Gastroesophageal sphincter (tissue), 4 donors: ENCODE measurements at places on chromosomes 2 and 18.

DNA sequence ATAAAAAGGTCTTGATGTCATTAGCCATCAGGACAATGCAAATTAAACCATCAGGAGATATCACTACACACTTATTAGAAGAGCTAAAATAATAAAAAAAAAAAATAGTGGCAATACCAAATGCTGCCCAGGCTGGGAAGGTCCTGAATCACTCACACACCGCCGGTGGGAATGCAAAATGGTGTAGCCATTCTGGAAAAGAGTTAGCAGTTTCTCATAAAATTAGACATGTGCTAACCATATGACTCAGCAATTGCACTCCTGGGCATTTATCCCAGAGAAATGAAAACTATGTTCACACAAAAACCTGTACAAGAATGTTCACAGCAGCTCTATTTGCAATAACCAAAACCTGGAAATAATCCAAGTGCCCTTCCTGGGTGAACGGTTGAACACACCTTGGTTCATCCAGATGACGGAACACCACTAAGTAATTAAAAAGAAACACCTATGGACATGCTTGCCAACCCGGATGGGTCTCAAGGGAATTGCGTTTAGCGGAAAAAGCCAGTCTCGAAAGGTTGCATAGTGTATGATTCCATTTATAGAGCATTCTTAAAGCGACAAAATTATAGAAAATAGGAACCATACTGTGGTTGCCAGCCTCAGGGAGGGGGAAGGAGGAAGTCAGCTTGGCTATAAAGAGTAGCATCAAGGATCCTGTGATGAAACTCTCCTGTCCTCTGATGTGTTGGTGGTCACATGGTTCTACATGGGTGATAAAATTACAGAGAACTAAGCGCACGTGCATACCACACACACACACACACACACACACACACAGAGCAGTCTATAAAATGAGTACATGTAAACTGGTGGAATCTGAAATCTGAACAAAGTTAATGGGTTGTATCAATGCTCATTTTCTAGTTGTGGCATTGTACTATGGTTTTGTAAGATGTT, 4.6 kb downstream of the MBP start:
- ATAC-seq = peak; percentile 59
- H3K4me1 ChIP-seq = no peaks in the 10 kb centered on the region
- peak overlapping the region; percentile 60 for H3K27ac ChIP-seq
- no peak overlapping the region for H3K4me3 ChIP-seq
- H3K27me3 ChIP-seq = peaks cover 22% of the 10 kb centered on the region

GRCh38 chr18:3255611-3256165, 6.2 kb upstream of the MYL12B start:
- H3K4me1 ChIP-seq = peaks cover 79% of the 10 kb centered on the region
- H3K36me3 ChIP-seq = peaks cover 60% of the 10 kb centered on the region
- H3K27me3 ChIP-seq = no peaks in the 10 kb centered on the region
- ATAC-seq = no peak

DNA sequence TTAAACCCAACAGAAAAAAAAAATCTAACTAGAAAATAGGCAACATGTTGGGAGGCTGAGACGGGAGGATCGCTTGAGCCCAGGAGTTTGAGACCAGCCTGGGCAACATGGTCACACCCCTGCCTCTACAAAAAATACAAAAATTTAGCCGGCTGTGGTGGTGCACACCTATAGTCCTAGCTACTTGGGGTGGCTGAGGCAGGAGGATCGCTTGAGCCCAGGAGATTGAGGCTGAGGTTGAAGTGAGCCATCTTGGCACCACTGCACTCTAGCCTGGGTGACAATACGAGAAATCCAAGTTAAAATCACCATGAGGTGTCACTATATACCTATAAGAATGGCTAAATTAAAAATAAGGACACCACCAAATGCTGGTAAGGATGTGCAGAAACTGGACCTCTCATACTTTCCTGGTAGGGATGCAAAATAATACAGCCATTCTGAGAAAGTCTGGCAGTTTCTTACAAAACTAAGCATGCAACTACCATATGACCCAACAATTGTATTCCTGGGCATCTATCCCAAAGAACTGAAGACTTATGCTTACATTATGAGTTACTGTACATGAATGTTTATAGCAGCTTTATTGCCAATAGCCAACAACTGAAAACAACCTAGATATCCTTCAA, 2.2 kb downstream of the SEPTIN10 start:
- peaks cover 18% of the 10 kb centered on the region for H3K4me1 ChIP-seq
- H3K4me3 ChIP-seq = no peak overlapping the region
- ATAC-seq = no peak
- no peaks in the 10 kb centered on the region for H3K27me3 ChIP-seq

- H3K27me3 ChIP-seq = peaks cover 51% of the 10 kb centered on the region
- ATAC-seq = no peak
- H3K36me3 ChIP-seq = no peaks in the 10 kb centered on the region
Measured at GRCh38 chr18:57210716-57211411, 64.0 kb downstream of the BOD1L2 start.

DNA sequence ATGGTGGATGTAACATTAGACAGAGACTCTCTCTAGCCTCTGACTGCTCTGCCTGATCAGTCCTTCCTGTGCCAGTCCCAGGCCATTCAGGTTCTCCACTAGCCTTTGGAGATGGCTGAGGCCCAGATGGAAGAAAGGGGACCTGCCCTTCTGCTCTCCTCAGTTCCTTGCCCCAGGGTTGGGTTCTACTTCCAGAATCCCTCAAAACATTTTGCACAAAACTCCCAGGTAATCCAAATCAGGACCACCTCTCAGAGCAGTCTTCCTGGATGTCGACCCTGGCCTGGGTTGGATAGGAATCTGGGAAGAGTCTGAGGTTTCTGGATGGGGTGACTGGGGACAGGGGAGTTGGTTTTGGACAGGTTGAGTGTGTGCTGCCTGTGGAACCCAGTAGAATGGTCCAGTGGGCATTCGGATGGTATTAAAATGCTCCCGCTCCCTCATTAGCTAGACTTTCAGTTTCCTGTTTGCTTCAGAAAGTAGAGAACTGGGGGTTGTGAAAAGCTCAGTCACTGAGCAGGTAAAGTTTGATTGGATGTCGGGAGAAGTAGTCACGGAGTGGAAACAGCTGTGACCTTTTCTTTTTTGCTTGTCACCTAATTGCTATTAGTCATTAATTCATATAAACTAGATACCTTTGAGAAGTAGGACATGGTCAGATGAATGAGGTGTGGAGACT, 37.9 kb downstream of the DPYSL5 start:
- no peak overlapping the region for H3K4me3 ChIP-seq
- H3K27me3 ChIP-seq = peaks cover 6% of the 10 kb centered on the region
- H3K36me3 ChIP-seq = no peaks in the 10 kb centered on the region
- no peak overlapping the region for H3K27ac ChIP-seq

DNA sequence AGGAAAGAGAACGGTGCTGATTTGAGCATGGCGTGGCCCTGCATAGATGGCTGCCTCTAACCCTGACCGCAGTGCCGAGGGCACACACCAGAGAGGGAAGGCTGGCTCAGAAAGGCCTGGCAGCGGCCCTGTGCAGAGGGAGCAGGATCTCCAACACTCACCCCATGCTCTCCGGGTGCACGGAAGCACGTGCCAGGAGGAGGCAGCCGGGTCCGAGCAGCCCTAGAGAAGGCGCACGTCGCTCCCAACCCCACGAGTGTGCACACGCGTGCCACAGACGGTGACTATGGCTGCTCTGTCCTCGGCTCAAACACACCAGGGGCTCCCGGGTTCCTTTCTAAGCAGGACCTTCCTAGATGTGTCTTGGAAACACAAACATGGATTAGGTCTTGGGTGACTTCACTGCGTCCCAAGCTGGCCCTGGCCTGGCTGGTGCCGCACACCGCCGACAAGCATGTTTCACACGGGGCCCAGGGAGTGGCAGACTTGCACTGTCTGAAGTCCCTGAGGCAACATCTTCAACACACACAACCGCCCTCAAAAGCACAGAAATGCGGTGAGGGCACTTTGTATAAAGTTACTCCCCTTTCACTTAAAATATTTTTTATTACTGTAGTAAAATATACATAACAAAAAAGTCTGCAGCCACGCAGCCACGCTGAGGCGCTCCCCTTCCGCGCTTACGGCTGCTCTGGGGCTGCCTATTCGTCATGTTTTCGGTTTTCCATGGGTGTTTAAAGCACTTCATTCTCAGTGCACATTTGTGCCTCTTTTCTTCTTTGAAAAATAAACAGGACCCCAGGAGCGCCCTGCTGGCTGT, 110.0 kb downstream of the ZNF516 start:
- no peaks in the 10 kb centered on the region for H3K36me3 ChIP-seq
- ATAC-seq = no peak
- H3K27me3 ChIP-seq = no peaks in the 10 kb centered on the region
- no peak overlapping the region for H3K4me3 ChIP-seq
- no peak overlapping the region for H3K27ac ChIP-seq
- peaks cover 13% of the 10 kb centered on the region for H3K4me1 ChIP-seq

DNA sequence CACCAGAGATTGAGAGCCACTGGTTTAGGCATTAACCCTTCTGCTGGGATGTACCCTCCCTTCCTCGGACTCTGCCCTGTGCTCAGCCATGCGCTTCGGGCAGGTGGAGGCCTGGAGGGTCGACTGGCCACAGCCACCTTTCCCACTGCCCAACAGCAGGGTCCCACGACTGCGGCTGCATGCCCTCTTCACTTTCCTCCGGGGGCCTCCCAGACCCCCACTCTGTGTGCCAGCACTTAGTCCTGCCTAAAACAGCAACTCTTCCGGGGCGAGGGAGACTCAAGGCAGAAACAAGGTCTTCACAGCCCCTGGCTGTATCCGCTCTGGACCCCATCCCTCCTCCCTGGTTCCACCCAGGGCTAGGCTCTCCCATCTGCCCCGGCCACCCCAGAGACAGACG, 31.3 kb upstream of the BIN1 start:
- no peak for ATAC-seq
- H3K4me1 ChIP-seq = no peaks in the 10 kb centered on the region
- no peaks in the 10 kb centered on the region for H3K36me3 ChIP-seq
- no peak overlapping the region for H3K27ac ChIP-seq
